Keratinocyte (primary cell): ENCODE measurements at places on chromosomes 5 and 9. TPM values are rescaled to one million over a fixed set of nuclear protein-coding genes. Genes with fewer than 3 reads are reported as not detected.

DNA sequence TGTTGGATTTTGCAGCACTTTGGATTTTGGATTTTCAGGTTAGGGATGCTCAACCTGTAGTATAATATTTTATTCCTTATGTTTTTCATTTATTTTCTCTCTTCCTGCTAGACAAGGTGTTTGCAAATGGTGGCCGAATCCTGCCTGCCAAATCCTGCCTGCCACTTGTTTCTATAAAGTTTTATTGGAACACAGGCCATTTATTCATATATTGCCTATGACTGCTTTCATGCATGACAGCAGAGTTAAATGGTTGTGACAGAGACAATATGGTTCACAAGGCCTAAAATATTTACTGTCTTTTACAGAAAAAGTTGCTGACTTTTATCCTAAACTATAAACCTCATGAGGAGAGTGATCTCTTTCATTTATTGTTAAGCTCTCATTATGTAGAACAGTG, 72.7 kb downstream of the DENND4C start:
- no peak for DNase-seq

The IFNE gene
- 0.51 to 3.9 TPM (median 2.6 TPM) in 3 replicates for polyA plus RNA-seq

GRCh38 chr9:86183229-86184137, 76.0 kb downstream of the C9orf153 start:
- no peak for DNase-seq

The CNTNAP3 gene
- polyA plus RNA-seq: 3.5 to 9.3 TPM (median 6.7 TPM) in 3 replicates

- no peak for DNase-seq
Measured at GRCh38 chr5:93433422-93433821, 147.6 kb downstream of the NR2F1-AS1 start.

The SH3GL2 gene
- polyA plus RNA-seq: 0.02 to 0.03 TPM in 2 of 3 replicates, not detected in the other

GRCh38 chr9:127904561-127905003, 5.2 kb upstream of the ST6GALNAC6 start:
- no peak for DNase-seq

GRCh38 chr9:99850736-99851499, 29.2 kb downstream of the NR4A3 start:
- DNase-seq: no peak
